Activated CD8-positive, alpha-beta T cell treated with anti-CD3 and anti-CD28 coated beads, Interleukin-2, amount 10 ng/mL, durations not matched to agents 7 days and 5 days (primary cell): ENCODE measurements at places on chromosomes 11 and 22. TPM values are rescaled to one million over a fixed set of nuclear protein-coding genes. Genes with fewer than 3 reads are reported as not detected.

DNA sequence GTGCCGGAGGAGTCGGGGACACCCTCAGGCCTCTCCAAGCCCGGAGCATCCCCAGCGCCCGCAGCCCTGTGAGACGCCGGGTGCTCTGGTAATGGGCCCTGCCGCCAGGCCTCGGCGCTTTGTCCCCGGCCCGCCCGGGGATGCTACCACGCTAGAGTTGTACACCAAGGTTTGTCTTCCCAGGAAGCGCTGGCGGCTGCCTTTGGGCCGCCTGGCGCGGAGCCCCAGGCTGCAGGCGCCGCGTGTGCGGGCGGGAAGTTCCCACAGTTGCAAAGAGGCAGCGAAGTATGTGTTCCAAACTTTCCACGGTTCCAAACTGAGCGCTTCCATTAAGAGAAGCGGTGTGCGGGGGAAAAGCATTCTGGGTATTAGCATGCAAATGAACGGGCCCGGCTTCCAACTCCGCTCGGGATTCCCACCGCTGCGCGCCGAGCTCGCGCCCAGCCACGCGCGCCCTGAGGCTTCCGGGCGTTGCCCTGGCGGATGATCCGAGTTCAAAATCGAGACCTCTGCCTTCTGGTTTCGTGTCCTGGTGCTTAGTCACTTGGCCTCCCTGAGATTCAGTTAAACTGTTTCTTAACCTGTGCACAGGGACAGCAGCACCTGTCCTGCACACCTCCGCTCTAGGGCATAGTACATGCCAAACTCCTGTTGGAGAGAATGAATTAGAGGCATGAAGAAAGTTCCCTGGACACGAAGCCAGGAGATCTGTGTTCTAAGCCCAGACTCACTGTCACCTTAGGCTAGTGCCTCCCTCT lies 1.3 kb upstream of the PATZ1 start:
- DNase-seq, result peak; percentile 65

Gene IRF7
- 120 TPM for total RNA-seq

- no peak for DNase-seq
These were observed 148.5 kb downstream of the NAV2 start for GRCh38 chr11:19861171-19861570.

DNA sequence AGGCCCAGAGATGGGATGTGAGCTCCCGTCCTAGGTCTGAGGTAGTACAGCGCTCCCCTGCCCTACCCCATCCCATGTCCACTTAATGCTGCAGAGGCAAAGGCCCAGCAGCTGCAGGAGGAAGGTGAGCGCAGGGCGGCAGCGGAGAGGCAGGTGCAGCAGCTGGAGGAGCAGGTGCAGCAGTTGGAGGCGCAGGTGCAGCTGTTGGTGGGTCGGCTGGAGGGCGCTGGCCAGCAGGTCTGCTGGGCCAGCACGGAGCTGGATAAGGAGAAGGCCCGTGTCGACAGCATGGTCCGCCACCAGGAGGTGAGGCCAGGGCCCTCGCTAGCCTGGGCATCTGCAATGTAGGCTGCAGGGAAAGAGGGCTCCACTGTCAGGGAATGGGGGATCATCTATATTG lies 15.2 kb downstream of the CCDC157 start:
- DNase-seq, result no peak

DNA sequence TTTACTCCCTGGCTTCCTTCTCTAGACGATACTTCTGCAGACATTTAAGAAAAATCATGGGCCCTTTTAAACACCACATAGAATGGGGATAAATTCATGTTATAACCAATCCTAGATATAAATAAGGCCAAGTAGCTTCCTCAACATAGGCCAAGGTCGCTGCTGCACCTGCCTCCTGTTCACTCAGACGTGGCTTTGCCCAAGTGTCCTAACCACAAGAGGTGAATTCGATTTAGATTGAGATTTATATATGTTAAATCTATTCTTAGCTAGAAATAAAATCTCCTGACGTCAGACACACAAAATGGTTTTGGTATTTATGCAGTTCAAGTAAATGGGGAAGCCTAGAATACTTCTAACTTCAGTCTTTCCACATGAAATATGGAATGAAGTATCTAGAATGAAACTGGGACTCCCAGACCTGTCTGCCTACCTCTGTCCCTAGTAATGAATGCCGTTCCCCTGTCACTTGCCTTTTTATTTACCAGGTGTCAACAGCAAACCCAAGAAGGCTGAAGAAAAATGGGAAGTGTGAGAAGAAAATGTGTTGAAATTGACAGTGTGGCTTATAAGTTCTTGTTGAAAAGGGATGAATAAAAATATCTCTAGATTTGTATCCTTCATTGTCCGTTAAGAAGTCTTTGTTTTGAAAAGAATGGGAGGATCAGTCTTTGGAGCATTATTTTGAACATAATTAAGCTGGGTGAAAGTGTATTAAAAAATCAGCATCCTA lies 131.8 kb downstream of the HIPK3 start:
- DNase-seq, result no peak

Gene FOSL1
- total RNA-seq, result 3.8 TPM

DNA sequence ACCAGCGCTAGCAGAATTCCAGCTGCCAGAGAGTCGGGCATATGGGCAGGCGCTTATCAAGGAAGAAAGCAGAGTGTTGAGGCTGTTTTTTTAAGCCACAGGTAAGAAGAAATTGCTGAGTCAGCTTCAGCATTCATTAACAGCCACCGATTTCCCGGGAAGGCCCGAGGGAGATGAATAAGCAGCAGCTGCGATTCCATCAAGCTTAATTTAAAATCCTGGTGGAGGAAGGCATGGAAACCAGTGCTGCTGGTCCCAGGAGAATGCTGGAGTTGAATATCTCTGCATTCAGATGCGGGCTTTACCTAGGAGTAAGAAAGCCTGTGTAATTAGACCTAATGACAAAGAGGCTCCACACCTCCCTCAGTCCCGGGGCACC lies 168.8 kb downstream of the BRD1 start:
- DNase-seq, result no peak

Gene EHF
- total RNA-seq, result not detected

DNA sequence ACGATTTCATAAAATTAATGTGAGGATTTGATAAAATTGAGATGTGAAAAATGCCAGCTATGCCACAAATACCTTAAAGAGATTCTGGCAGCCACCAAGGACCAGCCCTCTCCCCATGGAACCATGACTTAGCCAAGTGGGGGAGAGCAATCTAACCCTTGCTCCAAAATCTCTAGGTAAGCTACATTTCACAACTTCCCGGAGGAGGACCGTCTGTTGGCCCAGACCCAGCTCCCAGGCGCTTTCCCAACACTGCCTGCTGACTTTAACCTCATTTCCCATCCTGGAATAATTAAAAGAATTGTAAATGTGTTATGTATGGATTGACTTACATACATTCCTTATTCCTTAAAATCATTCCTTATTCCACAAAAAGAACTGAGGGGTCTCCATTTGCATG lies 47.5 kb upstream of the TENM4 start:
- no peak for DNase-seq

GRCh38 chr11:74731301-74732094 lies at the start of gene CHRDL2:
CHRDL2 (minus strand) TSS chr11:74731426; CDS start chr11:74730888, 538 bp downstream.
- no peak for DNase-seq

DNA sequence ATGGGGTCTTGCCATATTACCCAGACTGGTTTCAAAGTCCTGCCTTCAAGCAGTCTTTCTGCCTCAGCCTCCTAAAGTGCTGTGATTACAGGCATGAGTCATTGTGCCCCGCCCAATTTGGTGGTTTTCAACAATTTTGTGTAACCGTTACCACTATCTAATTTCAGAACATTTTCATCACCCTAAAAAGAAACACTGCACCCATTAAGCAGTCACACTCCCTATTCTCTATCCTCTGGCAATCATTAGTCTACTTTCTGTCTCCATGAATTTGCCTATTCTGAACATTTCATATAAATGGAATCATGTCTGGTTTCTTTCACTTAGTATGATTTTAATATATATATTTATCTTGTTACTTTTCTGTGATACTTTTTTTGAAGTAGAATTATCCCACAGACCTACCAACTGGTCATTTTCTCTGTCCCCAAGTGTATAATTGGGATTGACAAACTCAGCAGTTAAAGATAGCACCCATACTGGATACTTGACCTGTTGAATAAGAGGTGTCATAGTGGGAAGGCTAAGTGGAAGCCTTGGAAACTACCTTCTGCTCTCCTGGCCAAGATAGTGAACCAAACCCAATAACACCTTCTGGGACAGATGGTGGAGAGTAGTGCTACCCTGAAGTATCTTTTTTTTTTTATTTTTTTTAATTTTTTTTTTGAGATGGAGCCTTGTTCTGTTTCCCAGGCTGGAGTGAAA lies 64.8 kb downstream of the STIM1 start:
- DNase-seq, result peak; percentile 81
